Activated CD8-positive, alpha-beta memory T cell treated with anti-CD3 and anti-CD28 coated beads for 1 hour (primary cell): ENCODE measurements at places on chromosomes 16 and 17.

- DNase-seq = no peak
Observed at GRCh38 chr16:53501216-53501859, 1.7 kb downstream of the AKTIP start.

GRCh38 chr16:84348386-84348888 is 19.9 kb upstream of the ATP2C2 start:
- DNase-seq = no peak

DNA sequence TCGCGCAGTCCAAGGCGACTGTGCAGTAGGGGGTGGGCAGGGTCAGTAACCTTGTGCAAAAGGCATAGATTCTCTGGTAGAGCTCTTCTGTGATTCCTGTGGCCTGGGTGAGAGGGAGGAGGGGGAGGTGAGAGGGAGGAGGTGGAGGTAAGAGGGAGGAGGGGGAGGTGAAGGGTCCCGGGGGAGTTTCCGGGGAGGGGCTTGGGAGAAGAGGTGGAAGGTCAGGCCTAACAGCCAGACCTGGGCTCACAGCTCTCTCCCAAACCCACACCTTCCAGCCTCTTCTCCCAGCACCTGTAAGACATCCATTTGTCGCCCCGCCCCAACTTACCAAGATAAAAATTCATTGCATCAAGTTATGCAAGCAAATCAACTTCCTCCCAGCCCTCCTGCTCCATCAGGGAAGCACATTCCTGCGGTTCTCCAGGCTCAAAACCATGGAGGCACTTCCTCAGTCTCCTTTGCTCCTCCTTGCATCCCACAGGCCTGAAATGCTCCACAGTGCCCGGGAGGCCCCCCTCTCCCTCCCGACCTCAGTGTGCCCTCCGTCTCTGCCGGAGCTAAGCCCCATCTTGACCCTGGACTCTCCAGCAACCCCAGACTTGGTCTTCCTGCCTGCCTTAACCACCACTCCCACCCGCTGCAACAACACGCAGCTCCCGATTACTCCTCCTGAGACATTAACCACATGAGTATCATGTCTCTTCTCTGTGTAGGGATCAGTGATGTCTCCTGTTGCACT is 30.5 kb downstream of the PIK3R6 start:
- no peak for DNase-seq

GRCh38 chr16:51773071-51773890 is 622.2 kb upstream of the SALL1 start:
- no peak for DNase-seq

- DNase-seq = no peak
Observed at GRCh38 chr17:27264068-27264812, 29.7 kb upstream of the WSB1 start.

DNA sequence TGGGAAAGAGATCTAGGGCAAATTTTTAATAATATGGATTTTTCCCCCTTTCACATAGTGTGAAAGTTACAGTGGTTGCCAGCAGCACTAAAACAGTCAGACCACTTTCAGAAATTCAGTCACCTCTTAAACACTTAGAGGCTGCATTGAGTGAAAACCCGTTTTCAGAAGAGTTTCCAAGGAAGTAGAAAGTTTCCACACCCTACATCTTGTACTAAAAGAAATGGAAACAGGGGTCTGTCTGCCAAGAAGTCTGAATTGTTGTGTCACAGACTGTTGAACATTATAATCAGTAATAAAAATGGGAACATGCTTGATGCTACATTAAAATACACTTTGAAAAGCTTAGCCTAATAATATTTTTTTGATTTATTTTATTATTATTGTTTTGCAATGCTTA is 278.9 kb upstream of the KCNJ16 start:
- no peak for DNase-seq

DNA sequence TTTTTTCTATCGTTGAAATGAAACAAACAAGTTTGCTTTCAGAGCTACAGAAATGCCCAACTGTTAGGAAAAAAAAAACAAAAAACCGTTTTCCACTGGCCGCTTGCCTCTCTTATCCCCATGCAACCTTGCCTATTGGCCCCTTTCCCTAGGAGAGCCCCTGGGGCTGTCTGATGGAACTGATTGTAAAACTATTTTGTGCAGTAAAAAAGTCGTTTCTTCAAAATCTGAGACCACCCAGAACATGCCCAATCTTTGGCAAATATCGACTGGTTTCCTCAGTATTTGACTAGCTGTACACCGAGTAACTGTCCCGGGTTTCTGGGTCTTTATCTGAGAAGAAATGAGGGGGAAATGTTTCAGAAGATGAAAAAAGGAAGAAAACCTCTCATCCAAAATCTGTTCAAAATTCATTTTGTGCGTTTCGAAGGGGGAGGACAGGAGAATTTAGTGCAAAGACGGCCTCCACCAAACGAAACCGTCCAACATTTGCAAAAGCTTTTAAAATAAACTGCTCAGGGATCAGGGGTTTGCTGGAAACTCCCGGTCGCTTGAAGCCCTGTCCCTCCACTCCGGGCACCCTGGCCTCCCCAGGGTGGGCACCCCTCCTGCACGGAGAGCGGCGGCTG is 1.1 kb upstream of the GNAO1 start:
- no peak for DNase-seq

DNA sequence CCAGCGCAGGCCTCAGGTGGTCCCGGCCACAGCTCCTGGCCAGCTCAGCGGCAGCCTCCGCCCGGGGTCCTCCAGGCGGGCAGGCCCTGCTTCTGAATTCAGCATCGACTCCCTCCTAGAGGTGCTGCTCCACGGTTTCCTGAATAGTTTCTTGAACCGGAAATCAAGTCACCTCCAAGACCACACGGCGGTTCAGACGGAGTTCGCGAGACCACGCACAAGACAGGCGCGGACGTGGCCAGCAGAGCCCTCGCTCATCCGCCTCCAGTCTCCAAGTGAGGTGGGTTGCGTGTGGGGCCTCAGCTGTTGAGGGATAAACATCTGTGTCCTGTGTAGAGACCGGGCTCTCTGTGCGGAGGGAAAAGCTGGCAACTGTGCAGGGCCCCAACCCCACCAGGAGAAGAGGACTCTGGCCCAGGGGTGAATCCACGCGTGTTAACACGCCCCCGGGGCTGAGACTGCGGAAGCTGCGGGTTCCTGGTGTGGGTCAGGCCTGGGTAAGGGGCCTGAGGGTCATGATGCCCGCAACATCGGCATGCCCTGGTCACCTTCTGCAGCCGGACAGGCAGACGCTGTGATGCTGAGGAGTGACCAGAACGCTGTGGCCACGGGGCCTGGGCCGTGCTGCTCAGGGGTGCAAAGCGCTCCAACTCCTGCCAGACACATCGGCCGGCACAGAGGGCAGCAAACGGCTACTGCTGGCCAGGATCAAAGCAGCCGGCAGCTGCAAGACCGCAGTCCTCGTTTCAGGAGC is 55.0 kb upstream of the METRNL start:
- DNase-seq = no peak

DNA sequence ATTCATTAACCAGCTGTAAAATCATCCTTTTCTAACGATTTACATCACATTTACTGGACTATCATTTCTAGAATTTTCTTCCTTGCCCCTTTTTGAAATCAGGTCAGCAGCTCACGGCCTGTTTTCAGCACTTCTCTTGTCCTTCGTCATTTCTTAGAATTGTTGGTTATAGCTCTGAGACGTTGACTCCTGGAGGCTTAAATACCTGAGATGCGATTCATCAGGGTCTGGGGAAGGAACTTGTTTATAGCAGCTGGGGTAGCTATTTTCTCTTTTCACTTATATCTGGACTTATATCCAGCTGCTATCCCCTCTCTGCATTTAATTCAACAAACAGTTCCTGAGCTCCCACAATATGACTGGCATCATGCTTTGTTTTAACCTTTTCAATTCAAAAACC is 338.7 kb upstream of the TNRC6C start:
- no peak for DNase-seq

GRCh38 chr16:85798901-85799496 is 345 bp downstream of the EMC8 start:
- no peak for DNase-seq

DNA sequence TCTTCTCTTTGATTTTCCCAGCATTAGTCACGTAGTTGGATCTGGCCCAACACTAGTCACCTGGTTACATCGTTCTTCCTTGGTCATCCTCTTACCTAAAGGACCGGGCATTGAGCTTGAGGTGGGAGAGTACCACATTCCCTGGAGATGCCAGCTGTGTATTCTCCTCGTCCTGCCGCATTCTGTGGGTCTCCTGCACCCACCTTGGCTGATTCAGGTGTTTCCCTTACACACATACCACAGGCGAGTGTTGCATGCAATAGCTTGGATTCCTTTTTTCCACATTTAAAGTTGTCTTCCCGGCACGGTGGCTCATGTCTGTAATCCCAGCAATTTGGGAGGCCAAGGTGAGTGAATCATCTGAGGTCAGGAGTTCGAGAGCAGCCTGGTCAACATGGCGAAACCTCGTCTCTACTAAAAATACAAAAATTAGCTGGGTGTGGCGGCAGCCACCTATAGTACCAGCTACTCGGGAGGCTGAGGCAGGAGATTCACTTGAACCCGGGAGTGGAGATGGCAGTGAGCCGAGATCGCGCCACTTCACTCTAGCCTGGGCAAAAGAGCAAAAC is 21.6 kb upstream of the CLEC18C start:
- DNase-seq = no peak

- DNase-seq = peak; percentile 67
Observed at GRCh38 chr17:49230636-49231562, at the start of gene PHOSPHO1. Gene PHOSPHO1, minus strand, starts transcription at chr17:49230787. Its CDS starts 4,096 bp downstream, at chr17:49226691.

- DNase-seq = no peak
Observed at GRCh38 chr16:79165506-79165905, 435.0 kb downstream of the MAF start.

GRCh38 chr17:14204084-14204483 is 32.6 kb downstream of the CDRT15 start:
- DNase-seq = no peak

GRCh38 chr16:72646615-72647014 is 401.3 kb downstream of the ZFHX3 start:
- DNase-seq = no peak

- DNase-seq = no peak
Observed at GRCh38 chr16:74218871-74219270, 77.7 kb upstream of the PSMD7 start.

DNA sequence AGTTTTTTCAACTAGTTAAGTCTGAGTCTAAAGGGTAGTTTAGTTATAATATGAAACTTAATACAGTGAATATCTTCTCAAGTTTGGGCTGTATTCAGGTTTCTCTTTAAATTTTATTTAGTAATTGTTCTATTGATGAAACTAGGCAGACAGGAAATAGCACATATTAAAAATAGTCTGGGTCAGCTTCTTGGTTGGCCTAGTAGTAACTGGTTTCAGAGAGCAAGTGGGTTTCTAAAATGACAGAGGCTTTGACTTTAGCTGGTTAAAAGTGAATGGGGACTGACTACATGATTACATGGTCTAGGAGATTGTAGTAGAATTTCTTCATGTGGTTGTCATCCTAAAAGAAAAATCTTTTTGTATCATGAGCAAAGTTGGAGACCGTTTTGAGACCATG is 46.8 kb downstream of the OMG start:
- no peak for DNase-seq

- no peak for DNase-seq
Observed at GRCh38 chr17:48352630-48353029, 77.4 kb downstream of the SKAP1 start.

- DNase-seq = no peak
Observed at GRCh38 chr17:75077496-75078283, 10.1 kb upstream of the SLC16A5 start.

DNA sequence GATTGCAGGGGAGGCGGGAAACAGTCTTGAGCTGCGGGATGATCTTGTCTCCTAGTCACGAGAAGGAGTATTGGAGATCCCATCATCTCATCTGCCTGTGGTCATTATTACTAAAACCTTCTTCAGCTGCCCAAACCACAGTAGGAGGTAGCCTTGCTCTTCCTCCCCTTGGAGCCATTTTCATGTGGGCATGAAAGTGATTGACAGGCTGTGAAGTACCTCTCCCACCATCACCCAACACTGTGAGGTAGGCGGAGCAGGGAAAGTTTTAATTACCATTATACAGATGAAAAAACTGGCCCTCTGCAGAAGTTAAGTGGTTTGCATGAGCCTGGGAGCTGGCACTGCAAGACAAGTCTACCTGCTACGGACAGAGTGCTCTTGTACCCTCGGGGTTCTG is 237.3 kb downstream of the MSI2 start:
- no peak for DNase-seq

DNA sequence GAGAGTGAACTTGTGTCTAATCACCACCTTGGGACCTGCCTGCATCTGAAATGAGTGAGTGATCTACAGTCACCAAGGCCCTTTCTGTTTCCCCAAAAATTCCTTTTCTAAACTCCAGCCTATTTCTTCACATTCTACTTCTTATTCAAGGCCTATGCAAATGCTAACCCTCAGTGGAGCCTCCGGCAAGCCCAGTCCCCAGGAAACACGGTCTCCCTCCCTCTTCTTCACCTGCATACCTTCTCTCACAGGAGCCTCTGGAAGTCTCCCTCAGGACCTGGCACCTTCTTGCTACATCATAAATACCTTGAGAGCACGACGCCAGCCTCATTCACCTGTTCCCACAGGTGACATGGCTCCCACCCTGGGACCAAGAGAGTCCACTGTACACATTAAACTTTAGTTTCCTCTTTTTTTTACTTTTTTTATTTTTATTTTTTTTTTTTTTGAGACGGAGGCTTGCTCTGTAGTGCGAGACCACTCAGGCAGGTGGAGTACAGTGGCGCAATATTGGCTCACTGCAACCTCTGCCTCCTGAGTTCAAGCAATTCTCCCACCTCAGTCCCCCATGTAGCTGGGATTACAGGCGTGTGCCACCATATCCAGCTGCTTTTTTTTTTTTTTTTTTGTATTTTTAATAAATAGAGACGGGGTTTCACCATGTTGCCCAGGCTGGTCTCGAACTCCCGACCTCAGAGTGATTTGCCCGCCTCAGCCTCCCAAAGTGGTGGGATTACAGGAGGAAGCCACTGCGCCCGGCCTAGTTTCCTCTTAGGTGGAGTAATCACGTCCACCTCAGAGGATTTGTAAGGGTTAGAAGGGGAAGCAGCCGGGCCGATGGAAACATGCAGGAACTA is 97.3 kb downstream of the ANKRD11 start:
- DNase-seq = no peak

- DNase-seq = no peak
Observed at GRCh38 chr16:899683-900060, 71.1 kb downstream of the LMF1 start.

DNA sequence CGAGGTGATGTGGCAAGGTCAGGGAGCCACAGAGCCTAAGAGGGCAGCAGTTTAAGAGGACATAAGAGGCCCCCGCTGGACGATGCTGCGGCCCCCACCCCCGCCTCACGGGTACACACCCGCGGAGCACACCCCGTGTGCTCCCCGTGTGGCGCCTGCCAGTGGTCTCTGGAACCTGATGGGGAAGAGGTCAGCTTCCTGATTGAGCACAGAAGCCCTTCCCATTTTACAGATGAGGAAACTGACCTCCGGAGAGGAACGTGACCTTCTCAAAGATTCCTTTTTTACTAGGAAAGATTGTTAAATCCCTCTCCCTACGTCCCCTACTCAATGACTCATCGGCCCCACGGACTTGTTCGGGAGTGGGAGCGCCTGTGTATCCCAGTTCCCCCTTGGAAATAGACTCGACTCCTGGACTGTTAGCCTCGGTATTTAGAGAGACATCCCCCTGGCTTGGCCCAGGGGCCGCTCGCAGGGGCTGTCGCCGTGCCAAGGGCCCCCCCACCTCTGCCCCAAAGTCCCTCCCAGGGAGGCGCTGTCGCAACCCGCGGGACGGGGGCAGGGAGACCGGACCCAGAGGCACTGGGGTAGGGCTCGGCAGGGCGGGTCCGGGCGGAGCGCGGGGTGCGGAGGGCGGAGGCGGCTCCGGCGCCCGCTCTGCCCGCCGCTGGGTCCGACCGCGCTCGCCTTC is at the start of gene ABCC3:
TSS of gene ABCC3 (plus strand) at position 658 of the 691 bp plus-strand sequence. CDS start 56 bp downstream, outside the sequence.
- DNase-seq = no peak
